CD4-positive, alpha-beta T cell treated with Interleukin-2 at 100 ng/mL for 4 hours (primary cell): ENCODE measurements at places on chromosomes 16 and 17.
A peak's percentile ranks its signal among the peaks of the same experiment; 100 is the strongest.

- DNase-seq, result no peak
Measured at GRCh38 chr17:60103957-60104356, 25.2 kb upstream of the HEATR6 start.

GRCh38 chr16:53089434-53090285 lies 34.9 kb downstream of the CHD9 start:
- DNase-seq, result no peak

- no peak for DNase-seq
Measured at GRCh38 chr16:62644030-62644812, 608.0 kb upstream of the CDH8 start.

DNA sequence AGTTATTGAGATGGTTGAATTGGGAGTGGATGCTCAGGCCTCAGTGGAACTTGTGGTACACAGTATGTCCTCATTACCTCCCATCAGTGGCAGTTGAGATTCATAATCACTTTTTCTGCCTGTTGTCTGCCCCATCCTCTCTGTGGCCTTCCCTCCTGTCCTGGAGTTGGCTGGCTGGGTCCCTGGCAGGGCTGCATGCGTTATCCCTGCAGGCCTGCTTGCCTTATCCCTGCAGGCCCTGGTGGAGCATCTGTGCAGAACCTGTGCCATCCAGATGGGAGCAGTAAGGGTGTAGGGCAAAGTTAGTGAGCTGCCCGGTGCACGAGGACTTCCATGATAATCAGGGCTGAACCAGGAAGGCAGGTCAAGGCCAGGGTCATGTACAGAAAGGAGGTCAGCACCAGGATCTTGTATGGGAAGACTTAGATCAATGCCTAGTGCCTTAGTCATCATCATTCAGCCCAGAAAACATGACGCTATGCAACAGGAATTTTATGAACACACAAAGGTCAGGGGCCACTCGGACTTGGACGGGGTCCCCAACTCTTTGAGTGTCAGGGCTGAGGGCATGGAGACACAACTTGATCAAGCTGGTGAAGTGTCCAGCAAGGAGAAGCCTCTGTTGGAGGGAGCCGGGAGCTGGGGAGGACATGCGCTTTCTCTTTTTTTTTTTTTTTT lies 47.2 kb downstream of the ABCC1 start:
- no peak for DNase-seq

GRCh38 chr17:2398655-2399571 lies 1.9 kb downstream of the MNT start:
- DNase-seq, result peak; percentile 72

GRCh38 chr16:75181630-75182029 lies 25.3 kb downstream of the CTRB2 start:
- no peak for DNase-seq

DNA sequence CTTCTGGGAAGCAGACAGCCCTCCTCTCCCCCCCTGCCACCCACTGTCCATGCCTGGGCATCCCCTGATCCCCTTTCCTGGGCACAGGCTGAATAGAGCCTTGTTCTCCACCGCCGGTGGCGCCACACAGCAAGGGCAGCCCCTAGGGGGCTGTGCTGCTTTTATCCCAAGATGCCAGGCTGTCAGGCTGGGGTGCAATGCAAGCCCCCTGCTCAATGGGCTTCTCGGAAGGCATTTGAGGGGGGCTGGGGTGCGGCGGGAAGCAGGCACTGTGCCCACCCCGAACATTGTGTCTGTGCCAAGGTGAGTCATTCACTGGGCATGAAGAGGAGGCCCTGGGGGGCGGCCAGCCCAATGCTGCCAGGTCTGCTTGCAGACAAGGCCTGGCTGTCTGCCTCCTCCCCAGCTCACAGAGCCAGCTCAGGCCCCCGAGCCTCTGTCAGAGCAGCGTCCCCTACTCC lies 1.5 kb upstream of the GFAP start:
- no peak for DNase-seq
